ENCODE measurements at places on chromosomes 7 and 10.
A peak's percentile ranks its signal among the peaks of the same experiment; 100 is the strongest.

GRCh38 chr10:30420266-30420665 is 13.7 kb upstream of the MAP3K8 start:
- DNase-seq = no peak

DNA sequence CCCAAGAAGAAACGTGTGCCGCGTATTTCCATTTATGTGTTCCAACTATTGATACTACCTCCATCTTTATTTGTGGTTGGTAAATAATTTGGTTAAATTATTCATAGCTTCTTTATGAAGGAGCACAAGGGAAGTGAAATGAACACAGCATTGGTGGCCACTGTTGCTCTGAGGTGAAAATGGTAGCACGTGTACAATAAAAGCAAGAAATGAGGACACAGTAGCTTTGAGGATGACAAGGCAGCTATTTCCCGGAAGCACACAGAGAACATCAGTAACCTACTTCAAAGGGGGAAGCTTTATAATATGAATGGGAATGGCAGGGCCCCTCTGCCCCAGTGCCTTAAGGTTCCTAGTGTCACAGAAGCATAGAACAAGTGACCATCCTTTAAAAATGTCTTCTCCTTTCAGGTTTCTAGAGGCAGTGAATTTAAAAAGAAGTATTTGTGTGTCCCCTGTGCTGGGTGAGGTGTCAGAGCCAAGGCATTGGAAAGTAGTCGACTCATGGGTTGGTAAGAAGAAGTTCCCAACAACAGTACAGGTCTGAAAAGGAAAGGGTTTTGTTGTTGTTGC is 78.8 kb downstream of the SGMS1 start:
- no peak for DNase-seq

DNA sequence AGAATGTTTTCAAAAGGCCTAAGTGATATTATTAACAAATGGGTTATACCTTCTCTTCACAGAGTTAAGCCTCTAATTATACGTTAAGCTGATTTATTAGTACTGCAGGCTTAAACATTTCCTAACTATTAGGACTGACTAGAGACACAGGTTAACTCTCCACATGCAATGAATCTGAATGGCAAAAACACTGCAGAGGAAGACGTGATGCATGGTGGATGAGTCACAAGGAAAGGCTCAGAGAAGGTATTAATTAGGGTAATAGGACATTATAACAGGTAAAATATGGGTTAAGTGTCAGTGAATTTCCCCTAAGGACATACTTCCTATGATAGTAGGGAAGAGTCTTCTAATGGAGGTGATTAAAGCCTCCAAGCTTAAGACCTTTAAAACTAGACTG is 24.7 kb upstream of the SEM1 start:
- DNase-seq = no peak

DNA sequence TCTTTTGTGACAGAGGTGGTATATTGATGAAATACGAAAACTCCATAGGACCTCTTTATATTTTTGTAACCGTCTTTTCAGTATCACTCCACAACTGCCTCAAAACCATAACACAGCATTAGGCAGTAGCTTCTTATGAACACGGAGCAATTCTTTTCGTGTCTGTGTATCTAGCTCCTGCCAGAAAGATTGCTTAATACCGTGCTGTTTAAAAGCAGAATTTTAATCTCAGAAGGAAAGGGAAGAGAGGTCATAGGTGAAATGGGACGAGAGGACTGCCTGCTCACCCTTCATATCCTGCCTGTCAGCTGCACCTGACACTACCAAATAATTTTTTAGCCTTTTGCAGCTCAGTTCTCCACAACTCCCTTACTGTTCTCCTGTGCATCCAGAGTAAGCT is 200.7 kb downstream of the DNAH11 start:
- DNase-seq = no peak

DNA sequence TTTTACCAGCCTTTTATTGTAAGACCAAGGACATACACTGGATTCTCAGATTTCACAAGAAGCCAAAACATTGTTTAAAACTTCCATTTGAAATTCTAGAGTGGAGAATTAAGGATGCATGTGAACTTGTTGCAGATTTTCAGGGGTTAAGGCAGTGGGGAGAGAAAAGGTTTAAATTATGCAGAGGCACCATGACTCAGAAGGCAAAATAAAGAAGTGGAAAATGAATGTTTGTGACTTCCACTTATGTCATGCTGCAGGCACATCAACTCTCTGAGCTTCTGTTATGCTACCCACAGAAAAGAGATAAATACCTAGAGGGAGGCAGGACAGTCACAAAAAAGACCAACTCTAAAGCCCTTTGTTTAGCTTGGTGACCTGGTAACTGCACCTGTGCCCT is 84.4 kb upstream of the BET1 start:
- DNase-seq = peak; percentile 15

GRCh38 chr7:31805209-31805818 is 118.3 kb downstream of the PPP1R17 start:
- no peak for DNase-seq

DNA sequence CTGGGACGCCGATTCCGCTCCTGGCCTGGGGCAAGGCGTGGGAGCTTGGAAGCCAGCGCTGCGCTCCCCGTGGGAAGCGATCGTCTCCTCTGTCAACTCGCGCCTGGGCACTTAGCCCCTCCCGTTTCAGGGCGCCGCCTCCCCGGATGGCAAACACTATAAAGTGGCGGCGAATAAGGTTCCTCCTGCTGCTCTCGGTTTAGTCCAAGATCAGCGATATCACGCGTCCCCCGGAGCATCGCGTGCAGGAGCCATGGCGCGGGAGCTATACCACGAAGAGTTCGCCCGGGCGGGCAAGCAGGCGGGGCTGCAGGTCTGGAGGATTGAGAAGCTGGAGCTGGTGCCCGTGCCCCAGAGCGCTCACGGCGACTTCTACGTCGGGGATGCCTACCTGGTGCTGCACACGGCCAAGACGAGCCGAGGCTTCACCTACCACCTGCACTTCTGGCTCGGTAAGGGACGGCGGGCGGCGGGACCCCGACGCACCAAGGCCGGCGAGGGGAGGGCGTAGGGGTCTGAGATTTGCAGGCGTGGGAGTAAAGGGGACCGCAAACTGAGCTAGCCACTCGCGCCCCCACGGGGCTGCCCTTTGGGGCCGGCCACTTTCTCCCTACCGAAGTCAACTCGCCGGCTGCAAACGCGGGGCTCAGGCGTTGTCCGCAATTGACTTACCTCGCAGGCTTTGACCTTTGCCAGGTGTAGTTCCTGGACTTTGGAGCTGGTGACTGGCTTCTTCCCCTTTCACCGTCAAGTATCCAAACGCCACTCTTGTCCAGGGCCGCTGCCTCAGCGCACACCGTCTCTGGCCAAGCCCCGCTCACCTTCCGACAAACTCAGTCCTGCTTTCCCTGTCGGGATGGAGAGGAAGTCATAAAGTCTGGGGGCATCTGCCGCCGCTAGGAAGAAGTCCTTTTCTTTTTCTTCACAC is at the start of gene SCIN:
SCIN (plus strand) TSS at position 187 of the 928 bp plus-strand sequence; CDS start at position 254, 67 bp downstream.
- peak; percentile 58 for DNase-seq

DNA sequence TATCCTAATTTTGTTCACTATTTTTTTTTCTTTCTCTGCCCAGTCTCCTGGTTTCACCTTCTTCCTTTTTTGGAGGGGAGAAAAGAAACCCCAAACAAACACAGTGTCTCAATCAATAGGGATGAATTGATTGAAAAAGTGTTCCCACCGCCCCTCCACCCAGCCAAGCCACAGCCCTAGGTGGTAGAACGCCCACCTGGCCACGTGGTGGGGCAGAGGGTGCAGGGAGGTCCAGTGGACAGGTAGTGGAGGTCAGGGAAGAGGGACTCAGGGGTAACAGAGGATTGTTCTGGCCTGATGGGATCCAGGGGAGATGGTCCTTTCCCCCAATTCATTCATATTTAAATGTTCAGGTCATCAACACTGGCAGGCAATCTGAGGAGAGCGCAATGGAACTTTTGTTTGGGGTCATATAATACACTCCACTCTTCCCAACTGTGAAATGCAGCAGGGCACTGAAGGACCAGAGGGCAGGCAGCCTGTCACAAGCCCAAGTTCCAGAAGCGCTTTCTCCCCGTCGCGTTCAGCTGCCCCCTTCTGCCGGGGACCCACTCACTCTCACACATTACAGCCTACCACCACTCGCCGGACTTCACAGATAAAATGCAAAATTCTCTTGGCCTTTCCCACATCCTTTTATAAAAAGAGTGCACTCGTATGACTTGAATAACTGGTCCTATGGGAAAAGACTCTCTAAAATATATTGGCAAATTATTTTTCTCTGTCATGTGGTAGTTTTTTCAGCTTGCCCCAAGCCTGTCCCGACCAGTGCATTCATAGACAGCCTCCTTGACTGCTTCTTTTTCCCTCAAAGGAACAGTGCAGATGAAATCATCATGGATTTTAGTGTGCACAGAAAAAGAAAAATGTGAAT is 1.6 kb downstream of the INHBA start:
- no peak for DNase-seq

DNA sequence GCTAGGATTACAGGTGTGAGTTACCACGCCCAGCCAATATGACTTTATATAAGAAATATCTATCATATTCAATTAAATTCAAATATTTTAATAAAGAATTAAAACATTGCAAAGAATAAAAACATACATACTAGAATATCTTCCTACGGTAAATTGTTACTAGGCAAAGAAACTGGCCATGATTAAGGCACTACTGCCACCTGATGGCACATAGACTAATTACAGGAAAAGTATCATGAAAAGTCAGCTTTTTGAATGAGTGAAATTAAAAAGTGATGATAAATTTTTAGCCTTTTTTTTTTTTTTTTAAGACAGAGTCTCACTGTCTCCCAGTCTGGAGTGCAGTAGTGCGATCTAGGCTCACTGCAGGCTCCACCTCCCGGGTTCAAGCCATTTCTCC is 30.9 kb downstream of the MRPS33 start:
- no peak for DNase-seq

- peak; percentile 90 for DNase-seq
These were observed 138.1 kb upstream of the TCF7L2 start for GRCh38 chr10:112811741-112812551.

GRCh38 chr10:100528123-100528886 is 1.4 kb downstream of the NDUFB8 start:
- no peak for DNase-seq

Data from GM03348 (cell line).